ENCODE measurements at places on chromosomes 2 and 18.
A peak's percentile ranks its signal among the peaks of the same experiment; 100 is the strongest.

- H3K27me3 ChIP-seq: no peaks in the 10 kb centered on the region
- H3K36me3 ChIP-seq: no peaks in the 10 kb centered on the region
- no peak overlapping the region for H3K4me3 ChIP-seq
- peak overlapping the region; percentile 33 for H3K27ac ChIP-seq
- no peaks in the 10 kb centered on the region for H3K4me1 ChIP-seq
Measured at GRCh38 chr18:46601141-46601805, 55.7 kb downstream of the LOXHD1 start.

DNA sequence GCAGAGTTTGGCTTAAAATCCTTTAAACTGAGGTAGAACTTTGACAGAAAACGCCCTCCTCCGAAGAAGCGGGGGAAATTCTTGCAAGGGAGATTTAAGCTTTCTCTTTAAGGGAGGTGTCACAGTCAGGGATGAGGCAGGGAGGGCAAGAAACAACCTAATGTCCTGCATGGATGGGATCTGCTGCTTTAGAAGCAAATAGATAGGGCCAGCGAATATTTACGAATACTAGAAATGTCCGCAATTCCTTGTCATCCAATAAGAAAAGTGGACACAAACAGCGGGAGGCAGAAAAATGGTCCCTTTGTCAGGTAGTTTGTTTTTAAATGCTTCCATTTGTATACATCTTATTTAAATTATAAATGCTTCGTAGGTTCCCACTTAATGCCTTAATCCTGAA lies 12.0 kb downstream of the MEIS1 start:
- peaks cover 4% of the 10 kb centered on the region for H3K27me3 ChIP-seq
- H3K4me1 ChIP-seq: peaks cover 4% of the 10 kb centered on the region
- H3K27ac ChIP-seq: no peak overlapping the region

- H3K27ac ChIP-seq: no peak overlapping the region
- no peaks in the 10 kb centered on the region for H3K27me3 ChIP-seq
Measured at GRCh38 chr2:152411154-152411553, 76.2 kb downstream of the FMNL2 start.

GRCh38 chr18:13437034-13437433 lies 218.5 kb downstream of the LDLRAD4 start:
- H3K4me1 ChIP-seq: no peaks in the 10 kb centered on the region
- no peak overlapping the region for H3K4me3 ChIP-seq
- no peaks in the 10 kb centered on the region for H3K27me3 ChIP-seq
- no peak for DNase-seq
- H3K27ac ChIP-seq: no peak overlapping the region
- H3K36me3 ChIP-seq: no peaks in the 10 kb centered on the region

GRCh38 chr2:75545387-75545786 lies 15.4 kb downstream of the EVA1A start:
- no peaks in the 10 kb centered on the region for H3K27me3 ChIP-seq
- H3K4me1 ChIP-seq: no peaks in the 10 kb centered on the region
- no peak for DNase-seq
- H3K27ac ChIP-seq: no peak overlapping the region

Data from lung (tissue), 17 donors.